Stimulated activated CD4-positive, alpha-beta T cell treated with anti-CD3 and anti-CD28 coated beads, Interleukin-1b, Interleukin-23, amount 100 ng/mL, for 1 hour (primary cell): ENCODE measurements at places on chromosomes 5 and 9.

DNA sequence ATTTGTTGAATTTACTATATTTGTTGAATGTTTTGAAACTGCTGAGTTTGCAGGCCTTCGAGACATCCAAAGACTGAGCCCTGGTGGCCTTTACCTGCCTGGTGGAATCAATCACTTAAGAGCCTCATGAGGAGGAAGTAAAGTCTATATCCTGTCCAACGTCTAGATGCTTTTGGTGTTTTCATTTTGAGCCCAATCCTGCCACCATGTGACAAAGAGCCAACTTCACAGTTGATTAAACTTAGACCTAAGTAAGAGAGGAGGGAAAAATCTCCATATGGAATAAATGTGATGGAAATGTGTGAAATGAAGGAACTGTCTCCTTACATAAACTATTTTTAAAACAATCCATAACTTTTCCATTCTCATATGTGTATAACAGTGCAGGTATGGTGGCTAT, 220.1 kb downstream of the PRR16 start:
- DNase-seq = no peak

- no peak for DNase-seq
Measured at GRCh38 chr5:112870966-112871365, 9.9 kb downstream of the SRP19 start.

GRCh38 chr5:40428126-40428525, 251.6 kb upstream of the PTGER4 start:
- no peak for DNase-seq

- DNase-seq = no peak
Measured at GRCh38 chr9:370086-370485, 155.4 kb downstream of the DOCK8 start.

DNA sequence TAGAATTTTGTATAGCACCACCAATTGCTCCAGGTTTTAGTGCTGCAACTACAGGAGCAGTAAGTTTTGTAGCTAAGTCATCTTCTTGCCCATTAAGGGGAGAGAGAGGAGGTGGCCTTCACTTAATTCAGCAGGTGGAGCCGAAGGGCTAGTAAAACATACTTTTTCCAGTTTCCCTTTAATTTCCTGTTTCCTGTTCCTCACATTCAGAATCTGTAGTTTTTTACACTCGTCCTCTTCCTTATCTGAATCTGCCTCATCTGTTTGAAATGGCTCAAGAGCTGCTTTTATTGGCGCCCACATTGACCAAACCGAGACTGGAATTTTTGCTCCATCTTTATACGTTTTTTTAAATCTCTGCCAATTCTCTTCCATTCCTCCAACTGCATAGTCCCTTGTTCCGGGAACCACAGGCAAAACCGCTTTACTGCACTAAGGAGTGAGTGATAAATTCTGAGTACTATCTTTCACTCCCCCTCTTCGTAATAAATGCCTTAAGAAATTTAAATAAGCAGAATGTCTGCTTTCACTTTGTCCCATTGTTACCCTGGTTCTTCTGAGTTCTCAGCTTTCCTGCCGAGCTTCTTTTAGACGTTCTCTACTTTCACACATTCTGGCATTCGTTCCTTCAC, 133.9 kb downstream of the DROSHA start:
- DNase-seq = no peak

GRCh38 chr9:15304632-15305031, 2.4 kb downstream of the TTC39B start:
- no peak for DNase-seq

GRCh38 chr9:92196909-92197308, 81.7 kb upstream of the SPTLC1 start:
- DNase-seq = no peak

DNA sequence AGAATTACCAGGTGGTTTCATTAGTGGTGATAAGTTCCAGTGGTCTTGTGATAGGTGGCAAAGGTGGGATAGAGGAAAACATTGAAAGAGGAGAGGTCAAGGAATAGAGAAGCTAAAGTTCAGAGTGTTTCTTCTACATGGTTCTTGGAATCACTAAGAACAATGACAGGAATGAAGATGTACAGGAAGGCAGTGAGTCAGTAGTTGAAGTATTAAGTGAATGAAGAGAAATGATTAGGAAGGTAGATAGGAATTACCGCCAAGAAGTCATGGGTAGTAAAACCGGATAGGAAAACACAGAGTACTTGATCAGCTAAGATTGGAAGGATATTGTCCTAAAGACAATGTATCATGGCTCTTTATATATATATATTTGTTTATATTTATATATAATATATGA, 37.9 kb upstream of the RASA1 start:
- DNase-seq = no peak
